Neuronal stem cell (in vitro differentiated cells): ENCODE measurements at places on chromosomes 7 and 10.
A peak's percentile ranks its signal among the peaks of the same experiment; 100 is the strongest.

- no peak overlapping the region for H3K4me3 ChIP-seq
- H3K27me3 ChIP-seq = no peaks in the 10 kb centered on the region
- no peak for DNase-seq
- no peak overlapping the region for H3K27ac ChIP-seq
Observed at GRCh38 chr10:132100091-132100481, 34.3 kb downstream of the JAKMIP3 start.

DNA sequence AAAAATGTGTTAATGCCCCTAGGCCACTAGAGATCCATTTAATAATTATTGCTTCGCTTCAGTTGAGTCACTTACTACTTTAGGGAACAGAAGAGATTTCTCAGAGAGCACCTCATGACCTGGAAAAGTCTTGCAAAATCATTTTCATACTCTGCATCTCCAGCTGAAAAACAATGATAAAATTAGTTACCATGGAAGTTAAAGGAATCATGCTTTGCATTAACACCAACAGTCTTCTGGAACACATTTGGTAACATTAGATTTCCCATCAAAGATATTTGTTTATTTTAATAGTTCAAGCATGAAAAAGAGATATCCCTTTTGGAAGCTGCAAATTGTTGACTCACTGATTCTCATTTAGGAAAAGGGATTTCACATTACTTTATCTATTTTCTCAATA, 1.8 kb upstream of the STEAP2 start:
- no peaks in the 10 kb centered on the region for H3K36me3 ChIP-seq
- H3K4me1 ChIP-seq = peaks cover 5% of the 10 kb centered on the region
- H3K27me3 ChIP-seq = no peaks in the 10 kb centered on the region
- H3K4me3 ChIP-seq = no peak overlapping the region
- H3K27ac ChIP-seq = no peak overlapping the region

- H3K27me3 ChIP-seq = no peaks in the 10 kb centered on the region
- no peak overlapping the region for H3K27ac ChIP-seq
- no peak for DNase-seq
- H3K4me3 ChIP-seq = no peak overlapping the region
- H3K36me3 ChIP-seq = no peaks in the 10 kb centered on the region
- no peaks in the 10 kb centered on the region for H3K4me1 ChIP-seq
Observed at GRCh38 chr10:86113983-86114382, 252.6 kb downstream of the GRID1 start.

- H3K4me3 ChIP-seq = no peak overlapping the region
- H3K27me3 ChIP-seq = no peaks in the 10 kb centered on the region
- no peaks in the 10 kb centered on the region for H3K36me3 ChIP-seq
- no peaks in the 10 kb centered on the region for H3K4me1 ChIP-seq
- no peak overlapping the region for H3K27ac ChIP-seq
Observed at GRCh38 chr10:69703766-69704630, 74.0 kb downstream of the FAM241B start.

- H3K4me3 ChIP-seq = peak overlapping the region; percentile 64
- H3K27ac ChIP-seq = no peak overlapping the region
- H3K27me3 ChIP-seq = no peaks in the 10 kb centered on the region
- no peaks in the 10 kb centered on the region for H3K36me3 ChIP-seq
- DNase-seq = peak; percentile 80
Observed at GRCh38 chr10:55631071-55631654, 729.9 kb downstream of the ZWINT start.

- H3K27me3 ChIP-seq = no peaks in the 10 kb centered on the region
- no peak overlapping the region for H3K4me3 ChIP-seq
- no peaks in the 10 kb centered on the region for H3K36me3 ChIP-seq
- DNase-seq = no peak
- H3K27ac ChIP-seq = no peak overlapping the region
Observed at GRCh38 chr7:127879436-127879835, 151.8 kb downstream of the LRRC4 start.

DNA sequence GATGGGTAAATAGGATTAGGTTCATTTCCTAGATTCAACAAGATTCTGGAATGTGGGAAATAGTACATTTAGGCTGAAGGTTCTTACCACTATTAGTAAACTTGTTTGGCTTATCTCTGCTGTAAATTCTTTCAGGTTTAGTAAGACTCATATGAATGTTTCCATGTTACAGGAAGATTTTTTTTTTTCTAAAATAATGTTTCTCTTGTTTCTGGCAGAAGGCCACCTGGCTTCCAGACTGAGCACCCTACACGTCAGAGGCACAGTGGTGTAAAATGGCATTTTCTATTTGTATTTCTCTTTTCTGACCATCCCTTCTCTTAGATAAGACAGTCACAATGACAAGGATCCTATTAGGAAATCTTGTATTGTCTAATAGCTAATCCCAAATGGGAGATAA, 22.7 kb upstream of the AASS start:
- no peaks in the 10 kb centered on the region for H3K36me3 ChIP-seq
- no peaks in the 10 kb centered on the region for H3K4me1 ChIP-seq
- no peak overlapping the region for H3K4me3 ChIP-seq
- no peaks in the 10 kb centered on the region for H3K27me3 ChIP-seq
- H3K27ac ChIP-seq = no peak overlapping the region
- DNase-seq = no peak

DNA sequence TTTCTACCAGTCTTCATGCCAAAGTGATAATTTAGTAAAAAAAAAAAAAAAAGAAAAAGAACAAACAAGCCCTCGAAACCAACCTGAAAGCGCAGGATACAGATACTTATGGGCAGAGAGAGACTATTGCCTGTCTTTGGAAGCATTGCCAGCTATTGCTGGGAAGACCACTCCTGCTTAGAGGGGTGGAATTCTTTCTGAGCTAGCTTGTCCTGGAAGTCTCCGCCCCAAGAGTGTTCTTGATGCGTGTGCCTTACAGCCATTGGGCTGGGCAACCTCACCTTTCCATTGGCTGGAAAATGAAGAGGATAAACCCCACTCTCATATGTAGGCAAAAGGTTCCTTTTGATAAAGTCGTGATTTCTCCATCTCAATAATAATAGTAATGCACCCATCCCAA, 19.9 kb upstream of the INSYN2A start:
- H3K36me3 ChIP-seq = no peaks in the 10 kb centered on the region
- DNase-seq = no peak
- H3K27me3 ChIP-seq = no peaks in the 10 kb centered on the region
- H3K4me3 ChIP-seq = no peak overlapping the region

DNA sequence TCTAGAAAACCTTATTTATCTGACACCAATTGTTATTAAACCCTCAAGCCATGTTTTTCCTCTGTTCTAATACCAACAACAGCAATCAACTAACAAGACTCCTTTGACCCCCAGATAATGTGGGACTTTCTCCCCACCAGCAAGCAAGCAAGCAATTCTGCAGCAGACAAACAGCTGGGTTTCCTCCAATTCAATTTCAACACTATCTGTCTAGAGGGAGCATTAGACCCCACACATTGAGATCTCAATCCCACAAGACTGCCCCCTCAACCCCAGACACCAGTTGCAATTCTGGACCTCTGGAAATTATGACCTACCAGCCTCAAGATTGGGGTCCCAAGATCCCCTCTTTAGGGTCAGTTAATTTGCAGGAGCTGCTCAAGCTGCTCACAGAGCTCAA, 89.4 kb upstream of the TMEM26 start:
- H3K27me3 ChIP-seq = no peaks in the 10 kb centered on the region
- no peak overlapping the region for H3K4me3 ChIP-seq
- H3K36me3 ChIP-seq = no peaks in the 10 kb centered on the region
- no peak for DNase-seq
- peaks cover 2% of the 10 kb centered on the region for H3K4me1 ChIP-seq
- no peak overlapping the region for H3K27ac ChIP-seq

GRCh38 chr10:63889803-63890202, 368.6 kb downstream of the REEP3 start:
- no peaks in the 10 kb centered on the region for H3K4me1 ChIP-seq
- H3K36me3 ChIP-seq = no peaks in the 10 kb centered on the region
- no peaks in the 10 kb centered on the region for H3K27me3 ChIP-seq
- H3K4me3 ChIP-seq = no peak overlapping the region
- no peak overlapping the region for H3K27ac ChIP-seq

DNA sequence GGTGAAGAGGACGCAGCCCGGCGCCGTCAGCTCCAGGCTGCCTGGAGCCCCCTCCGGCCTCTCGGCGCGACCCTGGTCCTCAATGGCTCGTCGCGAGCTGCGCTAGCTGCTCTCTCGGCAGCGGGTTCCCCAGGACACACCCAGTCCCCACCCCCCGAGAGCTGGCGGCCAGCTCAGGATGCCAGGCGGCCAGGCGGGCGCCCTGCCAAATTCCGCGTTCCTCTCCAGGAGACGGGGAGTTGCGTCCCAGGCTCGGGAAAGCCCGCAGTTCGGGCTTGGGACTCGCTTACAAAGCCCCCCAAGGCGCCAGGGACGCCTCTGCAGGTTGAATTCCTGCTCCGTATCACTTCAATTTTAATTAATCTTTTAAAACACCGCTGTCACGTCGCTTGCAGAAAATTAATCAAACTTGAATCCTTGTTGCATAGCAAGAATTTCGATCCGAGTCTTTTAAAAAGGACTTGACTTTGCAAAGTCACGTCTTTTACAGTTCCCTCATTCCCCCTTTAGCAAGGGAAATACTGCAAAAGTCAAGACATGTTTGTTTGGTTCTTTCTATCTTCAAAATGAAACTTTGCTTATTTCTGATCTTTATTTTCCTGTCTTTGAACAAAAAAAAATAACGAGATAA, 28.2 kb downstream of the SKIDA1 start:
- H3K27ac ChIP-seq = peak overlapping the region; percentile 100
- peaks cover 34% of the 10 kb centered on the region for H3K4me1 ChIP-seq
- H3K36me3 ChIP-seq = no peaks in the 10 kb centered on the region
- H3K4me3 ChIP-seq = peak overlapping the region; percentile 97
- no peaks in the 10 kb centered on the region for H3K27me3 ChIP-seq

DNA sequence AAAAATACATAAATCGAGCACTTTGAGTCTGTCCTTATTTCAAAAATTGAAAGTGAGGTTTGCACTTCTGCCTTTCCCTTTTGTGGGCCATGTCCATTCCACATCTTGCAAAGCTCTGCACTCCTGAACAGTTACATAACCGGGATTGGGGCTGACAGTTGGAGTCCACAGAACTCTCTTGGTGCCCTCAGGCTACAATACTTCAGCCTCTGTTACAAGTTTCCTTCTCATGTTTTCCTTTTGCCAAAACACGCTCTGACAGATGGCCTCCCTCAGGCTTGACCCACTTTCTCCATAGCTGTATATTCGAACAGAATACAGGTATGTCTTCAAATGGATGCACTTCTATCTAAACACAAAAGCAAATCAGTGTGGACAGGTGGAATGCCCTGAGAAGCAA, 335.9 kb downstream of the WDR37 start:
- no peaks in the 10 kb centered on the region for H3K36me3 ChIP-seq
- H3K4me1 ChIP-seq = peaks cover 2% of the 10 kb centered on the region
- no peak for DNase-seq
- H3K4me3 ChIP-seq = no peak overlapping the region

GRCh38 chr7:95976369-95977060, 204.2 kb downstream of the DYNC1I1 start:
- H3K36me3 ChIP-seq = no peaks in the 10 kb centered on the region
- no peak for DNase-seq
- no peak overlapping the region for H3K4me3 ChIP-seq
- no peaks in the 10 kb centered on the region for H3K4me1 ChIP-seq
- H3K27ac ChIP-seq = no peak overlapping the region
- H3K27me3 ChIP-seq = peaks cover 3% of the 10 kb centered on the region

GRCh38 chr7:15780271-15780670, 93.8 kb upstream of the MEOX2 start:
- H3K36me3 ChIP-seq = no peaks in the 10 kb centered on the region
- H3K27ac ChIP-seq = no peak overlapping the region
- H3K4me3 ChIP-seq = no peak overlapping the region
- DNase-seq = no peak
- H3K27me3 ChIP-seq = no peaks in the 10 kb centered on the region

- no peak for DNase-seq
- no peak overlapping the region for H3K4me3 ChIP-seq
- no peaks in the 10 kb centered on the region for H3K27me3 ChIP-seq
- H3K4me1 ChIP-seq = peaks cover 2% of the 10 kb centered on the region
- H3K36me3 ChIP-seq = no peaks in the 10 kb centered on the region
- H3K27ac ChIP-seq = no peak overlapping the region
Observed at GRCh38 chr10:104089621-104090020, 3.9 kb upstream of the COL17A1 start.

GRCh38 chr10:52007091-52007490, 307.0 kb upstream of the DKK1 start:
- no peak for DNase-seq
- H3K27me3 ChIP-seq = no peaks in the 10 kb centered on the region
- H3K4me3 ChIP-seq = no peak overlapping the region
- H3K36me3 ChIP-seq = no peaks in the 10 kb centered on the region

- H3K36me3 ChIP-seq = no peaks in the 10 kb centered on the region
- H3K4me1 ChIP-seq = peaks cover 2% of the 10 kb centered on the region
- H3K27me3 ChIP-seq = peaks cover 8% of the 10 kb centered on the region
- H3K4me3 ChIP-seq = no peak overlapping the region
Observed at GRCh38 chr7:38323156-38323555, 49.7 kb upstream of the TARP start.

GRCh38 chr7:45146531-45147379, 10.8 kb upstream of the RAMP3 start:
- no peak overlapping the region for H3K4me3 ChIP-seq
- no peak for DNase-seq
- peaks cover 5% of the 10 kb centered on the region for H3K27me3 ChIP-seq
- no peak overlapping the region for H3K27ac ChIP-seq
- H3K36me3 ChIP-seq = no peaks in the 10 kb centered on the region

GRCh38 chr10:116450861-116451260, 23.2 kb downstream of the PNLIPRP3 start:
- H3K4me3 ChIP-seq = no peak overlapping the region
- no peak for DNase-seq
- H3K27me3 ChIP-seq = no peaks in the 10 kb centered on the region
- H3K4me1 ChIP-seq = no peaks in the 10 kb centered on the region
- H3K27ac ChIP-seq = no peak overlapping the region
- H3K36me3 ChIP-seq = no peaks in the 10 kb centered on the region

GRCh38 chr10:106980495-106981451, 183.7 kb downstream of the SORCS1 start:
- no peak overlapping the region for H3K27ac ChIP-seq
- H3K27me3 ChIP-seq = no peaks in the 10 kb centered on the region
- H3K4me3 ChIP-seq = no peak overlapping the region

DNA sequence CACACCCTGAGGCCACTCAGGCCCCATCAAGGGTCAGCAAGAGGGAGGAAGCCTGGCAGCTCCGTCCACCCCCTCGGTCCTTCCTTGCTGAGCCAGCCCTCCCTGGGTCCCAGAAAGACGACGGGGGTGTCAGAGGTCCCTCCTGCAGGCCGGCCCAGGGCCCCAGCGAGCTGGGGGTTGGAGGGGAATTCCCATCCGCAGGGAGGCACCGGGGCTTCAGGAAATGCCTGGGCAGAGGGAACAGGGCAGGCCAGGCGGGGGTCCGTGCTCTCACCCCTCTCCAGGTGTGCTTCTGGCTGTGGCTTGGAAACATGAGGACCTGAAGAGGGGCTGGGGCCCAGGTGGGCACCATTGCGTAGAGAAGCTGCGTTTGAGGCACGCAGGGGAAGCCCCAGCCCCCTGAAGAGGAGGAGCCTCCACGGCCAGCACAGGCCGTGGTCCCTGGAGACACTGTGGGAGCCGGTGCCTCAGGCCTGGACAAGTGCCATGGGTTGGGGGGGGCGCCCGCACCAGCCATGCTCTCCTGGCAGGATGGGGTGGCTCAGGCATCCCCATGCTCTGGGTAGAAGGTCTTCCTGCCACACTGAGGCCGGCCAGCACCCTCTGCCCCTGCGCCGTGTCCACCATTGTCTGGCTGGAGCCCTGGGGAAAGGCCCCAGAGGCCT, 66.7 kb downstream of the PDGFA start:
- no peak for DNase-seq
- no peak overlapping the region for H3K4me3 ChIP-seq
- H3K27ac ChIP-seq = no peak overlapping the region
- H3K4me1 ChIP-seq = no peaks in the 10 kb centered on the region
- no peaks in the 10 kb centered on the region for H3K36me3 ChIP-seq
